Activated T-helper 2 cell treated with anti-CD3 and anti-CD28 coated beads, Interferon-gamma antibody, Interleukin-2, Interleukin-4, amounts not matched to agents 10 μg/mL and 5 μg/mL and 100 μg/mL, durations not matched to agents 14 hours and 24 hours and 36 hours (primary cell): ENCODE measurements at places on chromosomes 2 and 18.

GRCh38 chr2:88350331-88351248 lies 101.9 kb downstream of the FOXI3 start:
- H3K36me3 ChIP-seq = no peaks in the 10 kb centered on the region
- no peak overlapping the region for H3K27ac ChIP-seq
- H3K27me3 ChIP-seq = peaks cover 20% of the 10 kb centered on the region
- DNase-seq = peak; percentile 59

- no peaks in the 10 kb centered on the region for H3K36me3 ChIP-seq
- H3K27me3 ChIP-seq = peaks cover 13% of the 10 kb centered on the region
- H3K4me1 ChIP-seq = no peaks in the 10 kb centered on the region
- no peak overlapping the region for H3K4me3 ChIP-seq
- H3K27ac ChIP-seq = no peak overlapping the region
These were observed 18.8 kb upstream of the SOX11 start for GRCh38 chr2:5673145-5674025.

GRCh38 chr2:207528980-207529329 lies 807 bp upstream of the CREB1 start:
- H3K4me3 ChIP-seq = peak overlapping the region; percentile 96
- peak overlapping the region; percentile 100 for H3K27ac ChIP-seq
- H3K27me3 ChIP-seq = no peaks in the 10 kb centered on the region
- peaks cover 47% of the 10 kb centered on the region for H3K4me1 ChIP-seq

GRCh38 chr2:29921560-29921915 lies at the start of gene ALK:
TSS of gene ALK (minus strand) at chr2:29921586. CDS start at chr2:29920659, 927 bp downstream.
- no peaks in the 10 kb centered on the region for H3K36me3 ChIP-seq
- peak; percentile 41 for DNase-seq
- H3K27me3 ChIP-seq = peaks cover 42% of the 10 kb centered on the region
- H3K27ac ChIP-seq = no peak within 1 kb of the TSS
- no peak within 1 kb of the TSS for H3K4me3 ChIP-seq
- no peaks in the 10 kb centered on the region for H3K4me1 ChIP-seq

- no peak overlapping the region for H3K27ac ChIP-seq
- H3K4me1 ChIP-seq = no peaks in the 10 kb centered on the region
- no peak for DNase-seq
- H3K4me3 ChIP-seq = no peak overlapping the region
- H3K36me3 ChIP-seq = no peaks in the 10 kb centered on the region
These were observed 27.9 kb upstream of the TTR start for GRCh38 chr18:31563778-31564177.

- H3K27me3 ChIP-seq = no peaks in the 10 kb centered on the region
- no peaks in the 10 kb centered on the region for H3K36me3 ChIP-seq
- H3K27ac ChIP-seq = no peak overlapping the region
- no peak for DNase-seq
These were observed 56.4 kb upstream of the XIRP2 start for GRCh38 chr2:166831930-166832329.

- no peak overlapping the region for H3K27ac ChIP-seq
- no peaks in the 10 kb centered on the region for H3K4me1 ChIP-seq
- no peak overlapping the region for H3K4me3 ChIP-seq
- H3K27me3 ChIP-seq = peaks cover 6% of the 10 kb centered on the region
- no peak for DNase-seq
These were observed 9.9 kb downstream of the PRKAG3 start for GRCh38 chr2:218821605-218822211.

DNA sequence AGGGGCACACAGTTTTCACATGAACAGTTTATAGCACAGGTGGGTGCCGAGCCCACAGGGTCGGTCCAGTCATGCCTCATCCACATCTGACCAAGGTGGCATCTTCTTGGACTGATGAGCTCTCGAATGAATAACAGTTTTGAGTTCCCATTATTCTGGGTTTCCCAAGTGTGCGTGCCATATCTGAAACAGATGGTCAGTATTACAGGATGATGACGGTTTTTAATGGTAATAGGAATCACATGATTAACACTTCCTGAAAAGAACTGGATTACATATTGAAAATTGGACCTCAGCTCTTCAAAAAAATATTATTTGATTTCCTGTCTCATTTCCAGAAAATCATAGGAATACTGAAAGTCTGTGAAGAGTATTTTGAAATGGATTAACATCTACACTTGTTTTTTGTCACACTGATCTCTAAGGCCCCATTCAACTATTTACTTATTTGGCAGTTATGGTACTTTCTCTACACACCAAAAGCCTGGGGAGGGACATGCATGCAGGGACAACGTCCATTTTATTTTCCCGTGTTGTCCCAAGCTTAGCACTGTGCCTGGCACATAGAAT lies 22.2 kb upstream of the NAB1 start:
- H3K27ac ChIP-seq = no peak overlapping the region
- DNase-seq = no peak
- no peak overlapping the region for H3K4me3 ChIP-seq
- H3K27me3 ChIP-seq = peaks cover 6% of the 10 kb centered on the region
- peaks cover 13% of the 10 kb centered on the region for H3K4me1 ChIP-seq

GRCh38 chr2:234128606-234129005 lies 78.1 kb downstream of the SPP2 start:
- no peaks in the 10 kb centered on the region for H3K36me3 ChIP-seq
- no peak overlapping the region for H3K27ac ChIP-seq
- no peak for DNase-seq
- H3K4me3 ChIP-seq = no peak overlapping the region

DNA sequence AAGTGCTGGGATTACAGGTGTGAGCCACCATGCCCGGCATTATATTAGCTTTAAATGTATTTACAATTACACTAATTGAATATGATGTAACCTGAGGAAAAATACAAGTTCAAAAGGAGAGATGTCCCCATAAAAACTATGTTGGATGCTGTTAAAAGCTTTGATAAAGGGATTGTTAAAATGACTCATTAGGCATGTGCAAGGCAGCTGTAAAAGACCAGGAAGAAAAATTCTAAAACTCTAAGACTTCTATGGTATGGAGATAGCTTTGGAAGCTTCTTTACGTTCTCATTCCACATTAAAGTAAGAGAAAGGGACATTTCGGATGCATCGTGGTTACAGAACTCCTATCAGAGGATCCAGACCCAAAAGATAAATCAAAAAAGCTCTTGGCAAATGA lies 50.3 kb downstream of the CYB5A start:
- DNase-seq = no peak
- H3K36me3 ChIP-seq = no peaks in the 10 kb centered on the region
- H3K4me1 ChIP-seq = no peaks in the 10 kb centered on the region
- H3K4me3 ChIP-seq = no peak overlapping the region

- peak overlapping the region; percentile 52 for H3K27ac ChIP-seq
- H3K4me3 ChIP-seq = peak overlapping the region; percentile 15
- no peak for DNase-seq
- peaks cover 13% of the 10 kb centered on the region for H3K4me1 ChIP-seq
- no peaks in the 10 kb centered on the region for H3K27me3 ChIP-seq
These were observed 3.0 kb downstream of the MSH6 start for GRCh38 chr2:47785986-47786385.

DNA sequence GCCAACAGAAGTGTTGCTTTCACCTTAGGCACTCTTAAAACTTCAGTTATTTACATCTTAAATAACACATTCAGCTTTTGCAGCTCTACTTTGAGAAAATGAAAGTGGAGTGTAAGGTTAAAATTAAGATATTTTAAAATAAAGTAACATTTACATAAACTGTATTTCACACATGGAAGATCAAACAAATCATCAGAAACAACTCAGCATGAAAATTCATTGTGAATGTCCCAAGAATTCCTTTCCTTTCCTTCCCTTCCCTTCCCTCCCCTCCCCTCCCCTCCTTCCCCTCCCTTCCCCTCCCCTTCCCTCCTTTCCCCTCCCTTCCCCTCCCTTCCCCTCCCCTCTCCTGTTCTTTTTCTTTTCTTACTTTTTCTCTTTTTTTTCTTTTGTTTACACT lies 238.0 kb upstream of the DOK6 start:
- DNase-seq = no peak
- H3K4me1 ChIP-seq = no peaks in the 10 kb centered on the region

- no peak for DNase-seq
- no peak overlapping the region for H3K27ac ChIP-seq
- peaks cover 3% of the 10 kb centered on the region for H3K4me1 ChIP-seq
- peaks cover 52% of the 10 kb centered on the region for H3K27me3 ChIP-seq
- H3K4me3 ChIP-seq = peak overlapping the region; percentile 37
- no peaks in the 10 kb centered on the region for H3K36me3 ChIP-seq
These were observed 657 bp downstream of the ATP8B1 start for GRCh38 chr18:57802213-57803102.

DNA sequence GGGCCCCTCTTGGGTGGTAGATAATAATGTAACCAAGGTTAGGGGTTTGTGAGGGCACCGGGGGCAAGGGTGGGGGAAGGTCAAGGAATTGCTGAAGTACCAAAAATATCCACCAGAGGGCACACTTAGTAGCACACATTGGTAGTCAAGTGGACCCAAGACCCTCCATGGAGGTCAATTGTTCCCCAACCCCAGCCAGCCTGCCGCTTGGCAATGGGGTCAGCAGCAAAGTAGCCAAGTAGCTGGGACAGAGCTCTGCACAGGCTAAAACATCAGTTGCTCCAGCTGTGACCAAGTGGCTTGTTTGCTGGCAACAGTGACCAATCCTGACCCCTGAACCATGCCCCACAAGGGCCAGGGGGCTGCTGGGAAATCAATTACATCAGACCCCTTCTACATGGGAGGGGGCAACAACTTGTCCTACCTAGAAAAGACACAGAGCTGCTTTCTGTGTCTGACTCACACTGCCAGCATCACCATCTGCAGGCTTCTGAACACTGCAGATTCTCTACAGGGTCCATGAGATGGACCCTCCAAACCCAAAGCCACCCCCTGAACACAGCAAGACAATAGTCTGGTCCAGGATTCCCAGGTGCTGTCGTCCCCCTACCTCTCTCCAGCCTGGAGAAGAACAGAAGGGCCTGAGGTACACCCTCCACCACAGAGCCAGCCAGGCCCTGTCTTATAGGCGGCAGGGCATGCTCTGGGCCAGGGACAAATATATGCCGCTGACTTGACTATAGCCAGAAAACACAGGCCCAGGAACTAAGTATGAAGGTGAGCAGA lies 76.0 kb downstream of the EMX1 start:
- H3K27me3 ChIP-seq = no peaks in the 10 kb centered on the region
- H3K36me3 ChIP-seq = no peaks in the 10 kb centered on the region
- no peaks in the 10 kb centered on the region for H3K4me1 ChIP-seq
- H3K4me3 ChIP-seq = no peak overlapping the region
- DNase-seq = peak; percentile 21

DNA sequence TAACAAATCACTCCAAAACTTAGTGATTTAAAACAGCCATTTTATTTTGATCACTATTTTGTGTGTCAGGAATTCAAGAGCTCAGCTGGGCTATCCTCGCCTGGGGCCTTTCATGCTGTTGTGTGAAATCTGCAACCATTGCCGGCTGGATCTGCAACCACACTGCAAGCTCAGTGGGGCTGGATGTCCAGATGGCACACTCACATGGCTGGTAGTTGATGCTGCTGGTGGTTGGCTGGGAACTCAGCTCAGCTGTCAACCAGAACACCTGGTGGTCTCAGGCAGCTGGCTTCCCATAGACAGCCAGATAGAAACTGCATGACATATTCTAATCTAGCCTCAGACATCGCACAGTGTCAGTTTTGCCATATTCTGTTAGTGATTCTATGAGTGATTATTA lies 30.6 kb upstream of the AP1S3 start:
- no peak for DNase-seq
- H3K4me1 ChIP-seq = peaks cover 24% of the 10 kb centered on the region
- H3K27me3 ChIP-seq = no peaks in the 10 kb centered on the region
- no peak overlapping the region for H3K4me3 ChIP-seq
- peaks cover 20% of the 10 kb centered on the region for H3K36me3 ChIP-seq

GRCh38 chr2:128727914-128728313 lies 409.2 kb upstream of the HS6ST1 start:
- H3K4me3 ChIP-seq = no peak overlapping the region
- H3K4me1 ChIP-seq = peaks cover 25% of the 10 kb centered on the region
- H3K27me3 ChIP-seq = peaks cover 47% of the 10 kb centered on the region
- no peaks in the 10 kb centered on the region for H3K36me3 ChIP-seq

- H3K27ac ChIP-seq = no peak overlapping the region
- H3K4me1 ChIP-seq = peaks cover 18% of the 10 kb centered on the region
- H3K36me3 ChIP-seq = no peaks in the 10 kb centered on the region
- no peak for DNase-seq
- no peaks in the 10 kb centered on the region for H3K27me3 ChIP-seq
- no peak overlapping the region for H3K4me3 ChIP-seq
These were observed 53.5 kb downstream of the LRRFIP1 start for GRCh38 chr2:237680702-237681478.

GRCh38 chr2:109700680-109701274 lies 86.6 kb downstream of the SOWAHC start:
- no peaks in the 10 kb centered on the region for H3K36me3 ChIP-seq
- peaks cover 5% of the 10 kb centered on the region for H3K4me1 ChIP-seq
- peaks cover 11% of the 10 kb centered on the region for H3K27me3 ChIP-seq
- no peak overlapping the region for H3K27ac ChIP-seq

- H3K27me3 ChIP-seq = peaks cover 3% of the 10 kb centered on the region
- no peak overlapping the region for H3K27ac ChIP-seq
- H3K36me3 ChIP-seq = no peaks in the 10 kb centered on the region
These were observed 283.9 kb upstream of the CRIM1 start for GRCh38 chr2:36071698-36072097.

- peaks cover 5% of the 10 kb centered on the region for H3K27me3 ChIP-seq
- H3K4me1 ChIP-seq = no peaks in the 10 kb centered on the region
- DNase-seq = no peak
- H3K4me3 ChIP-seq = no peak overlapping the region
- H3K27ac ChIP-seq = no peak overlapping the region
These were observed 44.6 kb downstream of the IRS1 start for GRCh38 chr2:226754821-226755604.

GRCh38 chr18:6920099-6920955 lies 190.8 kb downstream of the ARHGAP28 start:
- H3K36me3 ChIP-seq = no peaks in the 10 kb centered on the region
- H3K4me3 ChIP-seq = no peak overlapping the region

DNA sequence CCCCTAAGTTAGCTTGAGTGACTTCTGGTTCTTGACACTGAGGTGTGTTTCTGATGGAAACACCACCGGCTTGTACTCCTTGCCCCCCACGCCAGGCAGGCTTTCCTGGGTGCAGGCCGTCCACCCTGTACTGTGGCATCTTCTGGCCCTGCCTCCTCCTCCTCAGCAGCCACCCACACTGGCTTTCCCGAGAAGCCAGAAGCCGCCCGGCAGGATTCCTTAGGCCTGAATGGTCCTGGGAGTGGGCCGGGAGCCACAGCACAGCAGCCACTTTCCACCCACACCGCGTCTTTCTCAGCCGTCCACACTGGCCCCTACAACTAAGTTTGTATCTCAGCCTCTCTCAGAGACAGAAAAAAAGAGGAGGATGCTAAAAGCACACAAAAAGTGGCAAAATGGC lies 2.1 kb upstream of the HSBP1L1 start:
- no peak overlapping the region for H3K27ac ChIP-seq
- H3K27me3 ChIP-seq = no peaks in the 10 kb centered on the region
- no peak overlapping the region for H3K4me3 ChIP-seq
- no peak for DNase-seq

- H3K27ac ChIP-seq = peak overlapping the region; percentile 48
- DNase-seq = no peak
- H3K36me3 ChIP-seq = peaks cover 4% of the 10 kb centered on the region
These were observed 3.5 kb upstream of the ATL2 start for GRCh38 chr2:38380397-38381130.
